CD4-positive, CD25-positive, alpha-beta regulatory T cell (primary cell): ENCODE measurements at places on chromosomes 3 and 15. TPM values are rescaled to one million over a fixed set of nuclear protein-coding genes. Genes with fewer than 3 reads are reported as not detected.

Gene CCR9
- not detected for total RNA-seq

Gene APEH
- 87.7 TPM for total RNA-seq

Gene HACL1
- 35.8 TPM for total RNA-seq

Gene ITPKA
- not detected for total RNA-seq

Gene SMCO1
- total RNA-seq: not detected

Gene PAK2
- 83.7 TPM for total RNA-seq

- no peak for DNase-seq
- H3K27ac ChIP-seq: no peak overlapping the region
- H3K4me3 ChIP-seq: no peak overlapping the region
- H3K27me3 ChIP-seq: no peaks in the 10 kb centered on the region
- no peaks in the 10 kb centered on the region for H3K4me1 ChIP-seq
- H3K36me3 ChIP-seq: no peaks in the 10 kb centered on the region
Observed at GRCh38 chr3:125192190-125193035, 20.1 kb downstream of the SLC12A8 start.

DNA sequence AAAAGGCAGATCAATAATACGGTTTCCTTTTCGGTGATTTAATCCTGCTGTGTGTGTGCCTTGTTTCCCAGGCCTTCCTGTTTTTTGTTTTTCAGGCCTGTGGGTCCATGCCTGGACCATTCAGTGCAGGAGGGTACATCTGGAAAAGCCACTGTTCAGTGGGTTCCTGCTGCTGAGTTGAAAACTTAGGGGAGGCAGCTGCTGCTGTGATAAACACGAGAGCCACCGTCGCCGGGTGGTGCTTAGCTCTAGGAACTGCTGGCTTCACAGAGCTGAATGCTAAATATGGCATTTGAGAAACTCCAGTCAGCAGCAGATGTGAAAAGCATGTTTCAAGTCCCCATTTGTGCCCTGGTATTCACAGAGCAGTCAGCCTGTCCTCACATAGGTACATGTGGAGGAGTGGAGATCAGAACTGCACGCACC is 44.0 kb downstream of the SYNM start:
- H3K27ac ChIP-seq: no peak overlapping the region
- no peaks in the 10 kb centered on the region for H3K4me1 ChIP-seq

- no peaks in the 10 kb centered on the region for H3K27me3 ChIP-seq
- no peak for DNase-seq
- H3K4me1 ChIP-seq: peaks cover 32% of the 10 kb centered on the region
- peak overlapping the region; percentile 71 for H3K27ac ChIP-seq
- H3K4me3 ChIP-seq: peak overlapping the region; percentile 63
Observed at GRCh38 chr3:47476644-47477199, 981 bp upstream of the SCAP start.

DNA sequence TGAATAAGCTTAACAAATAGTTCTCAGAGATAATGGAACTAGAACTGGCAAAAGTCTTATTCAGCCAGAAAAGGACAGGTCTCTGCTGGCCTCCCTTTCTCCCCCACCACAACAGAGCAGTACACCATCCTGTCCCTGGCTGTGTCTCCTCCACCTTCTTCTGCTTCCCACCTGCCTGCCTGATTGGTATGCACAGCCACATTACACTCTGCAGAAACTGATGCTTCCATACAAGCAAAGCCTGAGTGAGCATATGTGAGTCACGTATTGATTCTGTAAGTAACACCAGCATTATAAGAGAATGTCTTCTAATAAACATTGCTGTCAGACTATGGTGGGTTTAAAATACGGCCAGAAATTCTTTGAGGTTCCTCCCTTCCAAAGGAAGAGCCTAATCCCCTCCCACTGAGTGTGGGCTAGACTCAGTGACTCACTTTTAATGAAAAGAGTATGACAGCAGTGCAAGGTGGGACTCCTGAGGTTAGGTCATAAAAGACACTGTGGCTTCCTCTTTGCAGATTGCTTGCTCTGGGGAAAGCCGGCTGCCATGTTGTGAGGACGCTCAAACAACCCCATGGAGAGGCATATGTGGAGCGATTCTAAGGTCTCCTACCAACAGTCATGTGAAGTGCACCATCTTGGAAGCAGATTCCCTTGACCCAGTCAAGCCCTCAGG is 44.4 kb downstream of the ANXA2 start:
- H3K27me3 ChIP-seq: no peaks in the 10 kb centered on the region
- no peak for DNase-seq
- no peak overlapping the region for H3K4me3 ChIP-seq
- H3K27ac ChIP-seq: no peak overlapping the region

DNA sequence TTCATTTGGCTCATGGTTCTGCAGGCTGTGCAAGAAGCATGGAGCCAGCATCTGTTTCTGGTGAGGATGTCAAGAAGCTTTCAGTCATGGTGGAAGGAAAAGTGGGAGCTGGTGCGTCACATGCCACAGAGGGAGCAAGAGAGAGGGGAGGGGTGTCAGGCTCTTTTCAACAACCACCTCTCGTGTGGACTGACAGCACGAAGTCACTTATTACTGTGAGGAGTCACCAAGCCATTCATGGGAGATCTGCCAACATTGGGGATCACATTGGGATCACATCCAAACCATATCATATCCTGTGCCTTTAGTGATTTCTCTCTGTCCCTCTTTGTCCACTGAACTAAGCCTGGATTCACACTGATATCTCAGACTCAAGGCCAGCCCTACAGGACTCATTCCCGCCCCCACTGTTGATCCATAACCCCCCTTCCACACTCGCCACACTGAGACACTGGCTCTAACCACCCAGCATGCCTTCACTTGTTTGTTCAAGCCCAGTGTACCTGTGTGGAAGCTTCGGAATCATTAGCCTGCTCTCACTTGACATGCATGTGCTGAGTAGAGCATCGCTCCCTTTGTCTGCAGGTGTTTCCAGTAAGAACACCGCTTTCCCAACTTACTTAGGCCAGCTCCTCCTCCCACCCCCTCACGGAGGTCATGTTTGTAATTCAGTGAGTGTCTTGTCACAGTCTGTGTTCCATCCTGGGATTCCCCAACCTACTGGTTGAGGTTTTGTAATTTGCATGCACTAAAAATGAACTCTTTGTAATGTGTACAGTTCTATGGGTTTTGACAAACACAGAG is 132.2 kb downstream of the KLF13 start:
- H3K27me3 ChIP-seq: no peaks in the 10 kb centered on the region
- H3K4me3 ChIP-seq: peak overlapping the region; percentile 21
- H3K36me3 ChIP-seq: no peaks in the 10 kb centered on the region
- H3K4me1 ChIP-seq: peaks cover 12% of the 10 kb centered on the region

DNA sequence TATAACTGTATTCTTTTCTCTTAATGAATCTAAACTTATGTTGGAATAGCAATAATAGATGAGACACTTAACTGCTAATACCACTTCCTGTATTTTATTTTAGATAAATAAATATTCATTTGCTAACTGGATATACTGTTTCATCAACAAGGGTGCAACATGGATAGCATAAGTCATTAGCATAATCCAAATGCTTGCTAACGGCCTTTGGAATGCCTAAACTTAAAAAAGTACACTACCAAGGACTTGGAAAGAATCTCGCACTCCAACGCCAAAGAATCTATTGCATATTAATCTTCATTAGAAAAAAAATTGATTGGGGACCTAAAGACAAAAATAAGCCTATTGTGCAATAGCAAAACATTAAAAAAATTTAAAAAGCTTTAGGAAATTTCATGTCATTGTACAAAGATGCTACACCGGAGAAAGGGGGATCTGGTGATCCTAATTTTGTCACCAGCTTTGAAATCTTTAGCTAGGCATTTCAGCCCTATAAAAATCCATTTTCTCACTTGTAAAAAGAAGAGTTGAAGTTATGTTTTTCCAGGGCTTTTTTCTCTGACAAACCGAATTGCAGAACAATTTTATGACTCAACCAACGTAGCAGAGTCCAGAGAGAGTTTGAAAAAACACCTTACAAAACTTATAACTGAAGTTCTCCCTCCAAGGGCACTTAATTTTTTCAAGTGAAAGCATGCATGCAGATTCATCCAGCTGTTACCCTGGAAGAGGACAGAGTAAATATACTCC is 4.1 kb downstream of the VGLL3 start:
- H3K36me3 ChIP-seq: no peaks in the 10 kb centered on the region
- peaks cover 4% of the 10 kb centered on the region for H3K27me3 ChIP-seq
- no peak overlapping the region for H3K4me3 ChIP-seq
- H3K27ac ChIP-seq: no peak overlapping the region

GRCh38 chr3:54376939-54377578 is 254.7 kb downstream of the CACNA2D3 start:
- no peak for DNase-seq
- H3K4me1 ChIP-seq: no peaks in the 10 kb centered on the region
- no peak overlapping the region for H3K27ac ChIP-seq

GRCh38 chr3:76429581-76430177 is 610.2 kb upstream of the ROBO2 start:
- no peak for DNase-seq
- no peaks in the 10 kb centered on the region for H3K4me1 ChIP-seq
- no peak overlapping the region for H3K4me3 ChIP-seq
- no peak overlapping the region for H3K27ac ChIP-seq
- no peaks in the 10 kb centered on the region for H3K36me3 ChIP-seq

- H3K4me1 ChIP-seq: peaks cover 42% of the 10 kb centered on the region
- H3K27me3 ChIP-seq: no peaks in the 10 kb centered on the region
- no peak for DNase-seq
- H3K36me3 ChIP-seq: no peaks in the 10 kb centered on the region
Observed at GRCh38 chr3:141306276-141306675, 62.0 kb upstream of the ZBTB38 start.

- no peak overlapping the region for H3K27ac ChIP-seq
- H3K4me1 ChIP-seq: peaks cover 18% of the 10 kb centered on the region
- no peaks in the 10 kb centered on the region for H3K36me3 ChIP-seq
- no peak for DNase-seq
Observed at GRCh38 chr15:39919411-39919747, 687 bp downstream of the GPR176 start.

GRCh38 chr3:64048631-64049061 is 25.4 kb upstream of the PSMD6 start:
- H3K4me3 ChIP-seq: no peak overlapping the region
- peaks cover 12% of the 10 kb centered on the region for H3K27me3 ChIP-seq
- no peak overlapping the region for H3K27ac ChIP-seq

DNA sequence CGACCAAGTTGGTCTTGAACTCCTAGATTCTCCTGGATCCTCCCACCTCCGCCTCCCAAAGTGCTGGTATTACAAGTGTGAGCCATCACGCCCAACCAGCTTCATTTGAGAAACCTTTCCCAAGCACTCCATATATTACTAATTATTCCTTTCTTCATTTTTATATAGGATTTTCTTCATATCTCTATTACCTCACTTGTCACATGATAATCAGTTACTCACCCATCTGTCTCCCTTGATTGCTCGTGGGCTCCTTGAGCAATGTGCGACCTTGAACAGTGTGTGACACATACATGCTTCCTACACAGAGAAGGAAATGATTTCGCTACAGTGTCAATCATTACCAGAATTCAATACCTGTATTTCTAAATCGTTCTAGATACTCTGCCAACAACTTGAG is 110.7 kb upstream of the C2CD4B start:
- H3K4me1 ChIP-seq: no peaks in the 10 kb centered on the region
- no peaks in the 10 kb centered on the region for H3K36me3 ChIP-seq
- H3K27ac ChIP-seq: no peak overlapping the region
- no peak for DNase-seq
- H3K27me3 ChIP-seq: peaks cover 11% of the 10 kb centered on the region

- no peaks in the 10 kb centered on the region for H3K27me3 ChIP-seq
- H3K36me3 ChIP-seq: no peaks in the 10 kb centered on the region
- H3K4me3 ChIP-seq: no peak overlapping the region
- H3K4me1 ChIP-seq: no peaks in the 10 kb centered on the region
- DNase-seq: no peak
Observed at GRCh38 chr3:135082706-135083105, 287.6 kb downstream of the EPHB1 start.

- H3K27ac ChIP-seq: no peak overlapping the region
- no peaks in the 10 kb centered on the region for H3K4me1 ChIP-seq
- no peak overlapping the region for H3K4me3 ChIP-seq
- DNase-seq: no peak
- H3K36me3 ChIP-seq: no peaks in the 10 kb centered on the region
- no peaks in the 10 kb centered on the region for H3K27me3 ChIP-seq
Observed at GRCh38 chr3:181230258-181230657, 240.7 kb upstream of the DNAJC19 start.

DNA sequence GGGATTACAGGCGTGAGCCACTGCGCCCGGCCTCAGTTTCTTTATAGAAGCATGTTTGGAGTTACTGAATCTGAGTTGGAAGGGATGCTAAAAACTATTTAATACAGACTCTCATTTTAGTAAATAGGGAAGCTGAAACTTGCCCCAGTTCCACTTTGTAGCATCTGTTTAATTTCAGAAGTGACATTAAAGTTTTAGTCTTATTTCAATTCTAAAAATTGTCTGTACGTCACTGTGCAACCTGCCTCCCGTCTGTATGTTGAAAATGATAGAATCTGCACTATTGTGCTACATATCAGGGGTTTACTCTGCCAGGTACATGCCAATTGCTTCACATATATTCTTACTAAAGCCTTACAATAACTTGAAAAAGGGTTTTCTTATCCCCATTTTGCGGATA is 15.3 kb downstream of the CNOT10 start:
- no peaks in the 10 kb centered on the region for H3K36me3 ChIP-seq
- no peak for DNase-seq
- no peak overlapping the region for H3K4me3 ChIP-seq
- no peak overlapping the region for H3K27ac ChIP-seq
- H3K4me1 ChIP-seq: peaks cover 4% of the 10 kb centered on the region

DNA sequence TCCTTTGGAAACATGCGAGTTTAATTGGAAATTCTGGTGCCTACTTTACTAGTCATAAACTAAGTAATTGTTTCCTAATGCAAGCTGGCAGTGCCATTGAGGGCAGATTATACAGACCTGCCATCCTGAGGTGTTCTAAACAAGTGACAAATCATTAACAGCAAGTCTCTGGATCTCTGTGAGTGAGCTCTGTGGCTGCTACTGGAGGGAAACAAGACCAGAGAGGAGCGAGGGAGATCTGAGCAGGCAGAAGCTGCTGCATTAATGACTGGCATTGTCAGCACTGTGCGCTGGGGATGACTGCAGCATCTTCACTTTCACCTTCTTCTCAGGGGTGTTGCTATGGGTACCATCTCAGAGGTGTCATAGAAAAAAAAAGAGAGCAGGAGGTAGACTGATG is 308.4 kb upstream of the DPH6 start:
- no peaks in the 10 kb centered on the region for H3K36me3 ChIP-seq
- no peak overlapping the region for H3K4me3 ChIP-seq
- H3K27ac ChIP-seq: no peak overlapping the region
- no peaks in the 10 kb centered on the region for H3K4me1 ChIP-seq
- DNase-seq: no peak

DNA sequence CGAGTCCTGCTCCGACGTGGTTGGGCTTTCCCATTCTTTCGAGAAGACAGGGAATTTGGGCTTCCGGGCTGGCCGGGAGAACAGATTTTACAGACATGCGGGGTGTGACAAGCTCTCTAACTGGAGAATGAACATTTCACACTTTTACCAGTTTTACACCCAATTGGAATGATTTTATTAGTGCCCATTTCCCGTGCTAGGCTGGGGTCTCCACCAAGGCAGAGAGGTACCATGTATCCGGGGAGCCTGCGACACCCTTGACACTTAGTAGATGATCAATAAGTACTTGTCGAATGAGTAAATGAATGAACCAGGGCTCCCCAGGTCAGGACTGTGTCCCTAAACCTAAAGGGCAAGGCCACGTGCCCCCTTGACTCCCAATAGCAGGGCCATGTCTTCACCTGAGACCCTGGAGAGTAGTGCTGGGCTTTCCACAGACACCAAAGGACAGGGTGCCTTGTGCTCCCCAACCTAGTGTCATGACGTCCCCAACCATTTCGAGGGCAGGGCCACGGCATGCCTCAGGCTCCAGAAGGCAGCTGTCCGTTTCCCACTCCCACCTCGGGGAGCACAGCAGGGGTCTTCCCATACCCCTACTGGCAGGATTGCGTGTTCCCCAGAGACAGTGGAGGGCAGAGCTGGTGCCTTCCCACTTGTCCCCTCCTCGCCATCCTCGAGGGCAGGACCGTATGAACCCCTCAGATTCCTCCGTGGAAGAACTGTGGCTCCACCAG is 679 bp upstream of the MYD88 start:
- peaks cover 51% of the 10 kb centered on the region for H3K4me1 ChIP-seq
- peak; percentile 58 for DNase-seq
- H3K4me3 ChIP-seq: peak overlapping the region; percentile 83
